Stimulated activated CD8-positive, alpha-beta memory T cell treated with anti-CD3 and anti-CD28 coated beads, Interleukin-15, amount 100 ng/mL, for 24 hours (primary cell): ENCODE measurements at places on chromosomes 5 and 9.

DNA sequence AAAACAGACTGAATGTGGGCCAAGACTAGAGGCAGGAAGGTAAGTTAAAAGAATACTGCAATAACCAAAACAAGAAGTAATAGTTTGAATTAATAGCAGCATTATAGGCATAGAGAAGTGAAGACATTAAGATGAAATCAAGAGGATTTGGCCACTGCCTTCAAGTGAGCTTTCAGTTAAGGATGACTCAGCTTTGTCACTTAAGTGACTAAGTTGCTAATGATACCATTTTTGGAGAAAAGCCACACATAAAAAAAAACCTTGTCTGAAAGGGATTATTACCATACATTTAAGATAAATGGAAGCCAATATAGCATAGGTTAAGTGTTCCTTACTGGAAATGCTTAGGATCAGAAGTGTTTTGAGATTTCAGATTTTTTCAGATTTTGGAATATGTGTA lies 57.0 kb downstream of the ECPAS start:
- no peak for DNase-seq

GRCh38 chr5:177399997-177400868 lies at the start of gene PFN3:
PFN3 (minus strand) TSS chr5:177400661; CDS start chr5:177400576, 85 bp downstream.
- no peak for DNase-seq

DNA sequence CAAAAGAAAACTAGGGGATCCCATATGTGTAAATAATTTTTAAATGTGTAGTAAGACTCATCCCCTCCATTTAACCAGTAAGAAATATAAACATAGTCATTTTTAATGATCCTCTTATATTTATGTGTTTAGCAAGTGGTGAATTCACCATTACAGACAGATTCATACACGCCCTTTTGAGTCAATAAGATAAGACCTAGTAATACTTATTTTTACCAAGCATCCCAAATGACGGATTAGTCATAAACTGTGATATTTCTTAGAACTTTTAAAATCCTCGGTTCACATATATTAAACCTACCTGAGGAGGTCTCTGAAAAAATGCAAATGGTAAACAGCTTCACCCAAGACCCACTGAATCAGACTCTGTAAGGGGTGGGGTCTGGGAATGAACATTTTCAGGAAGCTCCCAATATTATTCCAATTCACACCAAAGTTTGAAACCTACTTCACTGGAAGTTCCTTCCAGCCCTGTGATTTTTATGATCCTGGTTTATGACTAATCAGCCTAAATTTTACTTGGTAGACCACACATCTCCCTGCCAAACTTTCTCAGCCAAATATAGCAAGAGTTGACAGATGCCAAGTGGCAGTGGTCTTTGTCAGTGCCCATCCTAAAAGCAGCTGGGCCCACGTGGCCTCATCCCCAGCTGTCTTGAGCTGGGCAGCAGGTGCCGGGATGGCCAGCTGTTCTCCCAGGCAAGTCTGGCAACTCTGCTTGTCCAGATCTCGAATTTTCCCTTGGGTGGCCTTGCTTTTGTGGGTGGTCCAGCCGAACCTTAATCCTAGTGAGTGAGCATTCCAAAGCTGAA lies 559.0 kb upstream of the RGMB start:
- no peak for DNase-seq

DNA sequence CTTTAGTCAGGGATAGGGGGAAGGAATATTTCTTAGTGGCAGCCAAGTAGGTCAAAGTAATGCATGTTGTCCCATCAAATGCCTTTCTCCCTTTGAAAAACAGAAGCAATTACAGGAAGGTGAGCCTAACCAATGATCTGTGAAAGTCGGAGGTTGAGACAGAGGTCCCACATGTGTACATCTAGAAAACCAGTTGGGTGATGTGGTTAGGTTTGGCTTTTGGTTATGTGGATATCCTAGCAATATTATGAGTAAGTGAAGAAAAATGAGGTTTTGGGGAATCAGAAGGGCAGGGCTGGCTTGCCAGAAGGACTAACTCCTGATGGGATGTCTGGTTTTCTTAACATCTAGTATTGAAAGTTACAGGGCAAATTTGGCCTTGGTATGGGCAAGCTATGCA lies 63.4 kb upstream of the PALM2AKAP2 start:
- DNase-seq = no peak

GRCh38 chr9:73348471-73348870 lies 196.8 kb downstream of the ANXA1 start:
- no peak for DNase-seq

- DNase-seq = no peak
These were observed 218.2 kb downstream of the PSAT1 start for GRCh38 chr9:78515108-78515507.

GRCh38 chr9:79489261-79490000 lies 82.3 kb upstream of the TLE4 start:
- no peak for DNase-seq

- DNase-seq = no peak
These were observed 10.6 kb upstream of the AJM1 start for GRCh38 chr9:136831720-136832104.

DNA sequence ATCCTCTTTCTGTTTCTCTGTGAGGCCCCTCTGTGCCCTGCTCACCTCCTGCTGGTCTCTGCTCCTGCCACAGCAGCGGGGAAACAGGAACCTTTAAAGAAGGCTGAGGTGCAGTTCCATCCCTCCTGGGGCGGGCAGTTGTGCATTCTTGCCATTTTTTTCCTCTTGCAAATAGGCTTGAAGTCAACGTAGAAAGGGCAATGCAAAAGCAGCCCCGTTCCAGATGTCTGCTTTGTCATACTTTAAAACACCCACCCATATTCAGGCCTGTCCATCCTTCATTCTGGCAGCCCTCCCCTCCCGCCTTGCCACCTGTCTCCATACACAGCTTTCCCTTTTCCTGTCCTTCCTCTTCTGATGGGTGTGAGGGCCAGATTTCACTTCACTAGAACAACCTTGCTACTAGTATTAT lies 65.4 kb upstream of the KLF9 start:
- DNase-seq = no peak

- DNase-seq = no peak
These were observed 69.2 kb upstream of the PLPP1 start for GRCh38 chr5:55603922-55604321.

DNA sequence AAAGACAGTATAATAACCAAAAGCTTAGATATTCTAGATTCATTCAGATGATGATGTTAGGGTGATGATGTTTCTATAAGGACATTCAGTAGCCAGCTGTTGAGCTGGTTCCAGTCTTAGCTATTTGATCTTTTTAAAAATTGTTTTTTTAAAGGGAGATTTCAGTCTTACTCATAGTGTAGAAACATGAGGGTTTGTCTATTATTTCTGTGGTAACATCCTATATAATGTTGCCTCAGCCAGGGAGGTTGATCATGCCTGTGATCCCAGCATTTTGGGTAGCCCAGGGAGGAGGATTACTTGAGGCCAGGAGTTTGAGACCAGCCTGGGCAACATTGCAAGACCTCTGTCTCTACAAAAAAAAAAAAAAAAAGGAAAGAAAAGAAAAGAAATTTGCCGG lies 167.8 kb downstream of the DOCK2 start:
- DNase-seq = no peak

GRCh38 chr5:145568581-145568980 lies 266.6 kb downstream of the PRELID2 start:
- no peak for DNase-seq

GRCh38 chr5:159456722-159457465 lies 126.6 kb upstream of the IL12B start:
- no peak for DNase-seq

DNA sequence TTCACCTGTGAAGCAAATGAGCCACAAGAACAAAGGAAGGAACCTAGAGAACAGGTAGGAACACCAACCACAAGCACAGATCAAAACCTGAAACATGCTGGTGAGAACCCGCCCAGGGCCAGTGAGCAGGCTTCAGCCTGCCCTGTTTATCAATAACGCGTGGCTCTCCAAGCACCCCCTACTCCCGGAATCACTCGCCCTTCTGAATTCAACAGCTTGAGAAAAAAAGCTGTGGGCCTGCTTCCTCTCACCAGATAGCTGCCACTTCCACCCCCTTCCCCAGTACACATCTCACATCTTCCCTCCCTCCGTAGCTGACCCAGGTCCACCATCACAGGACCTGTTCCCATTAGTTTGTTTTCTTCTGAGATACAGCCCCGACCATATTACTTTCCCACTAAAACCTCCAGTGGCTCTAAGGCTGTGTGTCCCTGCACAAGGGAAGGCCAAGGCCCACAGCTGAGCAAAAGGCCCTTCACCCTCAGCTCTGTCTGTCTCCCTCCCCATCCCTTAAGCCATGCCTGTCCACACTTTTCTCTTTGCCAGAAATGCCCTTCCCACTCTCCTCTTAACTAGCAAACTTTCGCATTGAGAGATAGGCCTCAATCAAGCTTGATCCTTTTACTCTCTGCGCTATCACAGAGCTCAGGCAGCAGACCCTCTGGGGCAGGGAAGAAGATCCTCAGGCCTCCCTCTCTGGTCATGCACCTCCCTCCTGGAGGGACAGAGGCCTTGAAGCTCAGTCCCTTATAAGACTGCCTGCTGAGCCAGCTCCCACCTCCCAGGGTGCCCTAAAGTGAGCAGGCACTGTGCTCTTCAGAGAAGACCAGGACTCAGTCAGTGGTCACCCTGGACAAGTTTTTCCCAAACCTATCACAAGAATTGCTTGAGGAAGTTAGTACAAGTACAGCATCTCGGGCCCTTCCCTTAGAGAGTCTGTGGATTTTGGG lies 30.1 kb downstream of the B4GALT1 start:
- no peak for DNase-seq

- no peak for DNase-seq
These were observed 117.4 kb upstream of the PANK3 start for GRCh38 chr5:168696611-168697010.

GRCh38 chr5:86968301-86968753 lies 299.4 kb upstream of the RASA1 start:
- DNase-seq = no peak

- DNase-seq = no peak
These were observed 288.7 kb downstream of the DOCK8 start for GRCh38 chr9:503326-503725.

GRCh38 chr9:128358861-128359260 lies 12.3 kb upstream of the URM1 start:
- no peak for DNase-seq

- DNase-seq = no peak
These were observed 21.2 kb downstream of the ANXA1 start for GRCh38 chr9:73172901-73173215.

- DNase-seq = no peak
These were observed 249.7 kb upstream of the TMEM161B start for GRCh38 chr5:88518131-88519016.

GRCh38 chr5:149177911-149178565 lies 36.7 kb downstream of the ABLIM3 start:
- DNase-seq = no peak

DNA sequence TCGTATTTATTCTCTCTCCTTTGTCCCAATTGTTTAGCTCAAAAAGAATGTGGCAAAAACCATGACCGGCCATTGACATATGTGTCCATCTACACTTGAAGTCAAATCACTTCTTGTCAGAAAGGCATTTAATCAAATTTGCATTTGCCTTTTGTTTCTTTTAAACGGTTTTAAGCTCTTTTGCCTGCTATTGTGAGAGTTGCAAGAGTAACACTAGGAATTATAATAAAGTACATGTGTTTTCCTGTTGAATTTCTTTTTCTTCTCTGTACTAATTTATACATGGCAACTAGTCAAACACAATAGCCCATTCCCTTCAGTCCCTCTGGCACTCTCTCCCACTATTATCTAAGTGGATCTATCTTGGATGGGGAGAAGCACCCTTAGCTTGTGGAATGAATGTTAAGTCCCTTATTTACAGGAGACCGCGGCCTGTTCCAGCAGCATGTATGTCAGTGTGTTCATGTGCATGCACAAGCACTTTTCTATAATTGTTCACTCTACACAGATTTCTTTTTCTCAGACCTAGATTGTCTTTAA lies 3.2 kb downstream of the ADAMTSL1 start:
- DNase-seq = no peak

GRCh38 chr5:15635289-15635616 lies 135.3 kb downstream of the FBXL7 start:
- no peak for DNase-seq

DNA sequence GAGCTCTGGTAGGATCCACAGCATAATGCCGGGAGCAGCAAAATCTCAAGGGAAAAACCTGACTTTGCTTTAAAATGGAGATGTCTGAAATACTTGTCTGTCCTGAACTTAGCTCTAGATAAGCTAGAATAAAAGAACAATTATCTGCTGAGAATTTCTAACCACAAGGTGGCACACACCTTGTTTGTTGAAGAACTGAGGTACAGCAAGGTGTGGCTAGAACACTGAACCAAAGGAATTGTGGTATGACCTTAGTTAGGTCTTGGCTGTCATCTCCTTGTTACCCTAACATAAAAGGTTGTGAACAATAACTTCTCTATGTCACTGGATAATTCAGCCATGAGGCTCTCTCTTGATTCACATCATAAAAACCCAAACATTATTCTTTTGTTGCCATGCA lies 72.3 kb upstream of the ANXA1 start:
- DNase-seq = no peak

DNA sequence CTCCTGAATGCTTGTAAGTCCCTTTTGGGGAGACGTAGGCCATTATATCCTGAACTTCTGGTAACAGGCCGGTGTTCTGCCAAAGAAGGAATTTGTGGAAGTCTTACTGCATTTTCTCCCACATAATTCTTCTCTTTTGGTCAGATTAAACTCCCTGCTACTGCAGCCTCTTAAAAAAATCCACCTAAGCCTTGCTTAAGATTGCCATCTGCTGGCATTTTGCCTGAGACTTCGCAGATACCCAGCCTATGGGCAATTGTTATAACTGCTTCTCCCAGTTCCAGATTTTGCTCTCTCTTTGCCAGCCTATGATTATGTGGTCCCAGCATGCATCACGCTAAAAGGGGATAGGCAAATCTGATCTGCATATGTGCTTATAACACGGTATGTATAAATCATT lies 391.6 kb upstream of the CHD1 start:
- DNase-seq = no peak

- DNase-seq = no peak
These were observed 23.9 kb downstream of the GOLM1 start for GRCh38 chr9:86075132-86076109.

DNA sequence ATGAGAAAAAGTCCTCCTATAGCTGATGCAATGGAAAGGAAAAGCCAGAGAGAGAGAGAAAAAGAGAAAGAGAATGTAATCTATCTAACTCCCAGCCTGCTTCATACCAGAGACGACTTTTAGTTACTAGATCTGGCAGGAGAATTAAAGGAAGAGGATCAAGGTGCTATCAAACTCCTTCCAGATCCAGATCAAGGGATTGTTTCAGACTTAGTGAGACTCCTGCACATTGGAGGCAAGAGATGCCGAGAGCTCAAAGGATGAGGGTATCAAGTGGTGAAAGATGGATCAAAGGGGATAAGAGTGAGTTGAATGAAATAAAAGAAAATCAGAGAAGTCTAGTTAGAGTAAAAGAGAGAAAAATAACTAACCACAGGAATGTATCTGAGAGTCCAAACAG lies 478.6 kb downstream of the KIF4B start:
- DNase-seq = no peak
